ENCODE measurements at places on chromosomes 7 and 10.

GRCh38 chr10:475709-476454 lies 213.6 kb downstream of the DIP2C start:
- no peak for DNase-seq

- DNase-seq = no peak
Measured at GRCh38 chr10:32906595-32906994, 51.4 kb downstream of the ITGB1 start.

DNA sequence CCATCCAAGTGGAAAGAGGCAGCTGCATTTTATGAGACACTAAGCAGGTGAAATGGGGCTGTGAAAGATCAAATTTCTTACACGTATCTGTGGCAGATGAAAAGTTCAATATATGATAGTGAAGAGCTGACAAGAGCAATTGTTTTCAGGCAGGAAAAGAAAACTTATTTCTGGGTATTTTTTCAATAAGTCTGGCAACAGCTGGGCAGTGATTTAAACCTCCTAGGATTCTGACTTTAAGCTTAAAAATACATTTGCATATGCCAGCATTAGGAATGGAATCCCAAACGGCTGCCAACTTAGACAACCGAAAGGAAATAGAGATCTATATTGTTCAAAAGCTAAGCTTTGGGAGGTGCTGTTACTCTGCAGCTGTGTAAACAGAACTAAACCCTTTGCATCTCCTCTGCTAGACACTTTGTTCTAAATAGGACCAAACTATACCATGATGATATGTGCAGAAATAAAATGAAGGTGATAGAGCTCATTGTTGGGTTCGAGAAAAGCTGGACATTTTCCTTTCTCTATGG lies 26.1 kb downstream of the DYNC1I1 start:
- peak; percentile 59 for DNase-seq

GRCh38 chr10:59900048-59900727 lies 6.2 kb downstream of the CCDC6 start:
- DNase-seq = no peak

GRCh38 chr10:33143160-33143728 lies 185.2 kb upstream of the ITGB1 start:
- no peak for DNase-seq

- DNase-seq = no peak
Measured at GRCh38 chr10:76306856-76307255, 875.4 kb downstream of the LRMDA start.

GRCh38 chr10:11017570-11018431 lies at the start of gene CELF2:
CELF2 (plus strand) TSS chr10:11017872; CDS start chr10:11018090, 218 bp downstream.
- DNase-seq = no peak

GRCh38 chr10:5479481-5480161 lies 19.7 kb downstream of the CALML5 start:
- DNase-seq = no peak

DNA sequence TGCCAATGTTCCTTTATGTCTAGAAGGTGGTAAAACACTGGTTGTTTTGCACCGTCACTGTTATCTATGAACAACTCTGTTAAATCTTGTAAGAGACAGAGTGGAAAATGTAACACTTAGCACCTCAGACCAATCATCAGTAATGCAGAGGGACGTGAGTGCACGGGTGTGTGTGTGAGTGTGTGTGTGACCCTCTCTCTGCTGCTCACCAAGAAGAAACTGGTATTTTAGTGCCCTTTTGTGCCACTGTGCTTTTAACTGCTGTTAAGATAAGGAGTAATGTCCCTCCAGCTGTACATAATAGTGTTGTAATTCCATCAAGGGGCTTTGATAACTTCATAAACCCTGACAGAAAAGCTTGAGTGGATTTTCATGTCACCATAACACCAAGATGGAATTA lies 130.1 kb downstream of the CREB5 start:
- no peak for DNase-seq

DNA sequence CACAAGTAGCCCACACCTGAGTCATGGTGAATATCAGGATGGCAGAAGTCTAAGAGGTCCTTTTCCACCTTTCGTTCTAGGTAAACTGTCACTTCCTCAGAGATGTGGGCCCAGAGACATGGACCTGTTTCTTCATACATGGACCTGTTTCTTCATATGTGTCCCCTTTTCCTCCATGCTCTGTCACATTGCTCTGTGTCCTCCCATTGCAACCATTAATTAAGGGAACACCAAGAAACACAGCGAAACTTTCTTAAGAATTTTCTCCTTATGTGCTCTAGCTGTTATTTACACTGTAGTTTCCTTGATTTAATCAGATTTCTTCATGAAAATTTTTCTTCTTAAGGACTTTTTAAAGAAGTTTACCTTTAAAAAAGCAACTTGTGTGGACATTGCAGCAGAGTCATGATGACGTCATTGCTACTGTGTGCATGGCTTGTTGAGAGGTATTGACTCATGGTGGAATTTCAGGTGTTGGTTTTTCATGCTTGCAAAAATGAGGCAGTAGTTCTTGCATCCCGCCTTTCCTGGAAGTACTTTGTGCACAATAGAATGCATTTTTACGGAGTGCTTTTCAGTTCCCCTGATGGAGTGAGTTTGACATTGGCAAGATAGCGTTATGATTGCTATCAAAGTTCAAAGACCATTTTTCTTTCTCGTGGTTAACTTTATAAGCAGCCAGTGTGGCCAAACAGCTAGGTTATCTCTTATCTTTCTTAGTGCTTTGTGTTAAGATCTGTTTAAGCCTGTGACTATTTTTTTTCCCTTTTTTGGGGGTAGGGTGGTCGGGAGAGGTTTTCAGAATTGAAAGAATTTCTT lies 37.7 kb downstream of the CFAP58 start:
- no peak for DNase-seq

- no peak for DNase-seq
Measured at GRCh38 chr10:88494537-88494936, 88.6 kb downstream of the RNLS start.

- DNase-seq = no peak
Measured at GRCh38 chr7:6403907-6404306, 43.8 kb downstream of the DAGLB start.

DNA sequence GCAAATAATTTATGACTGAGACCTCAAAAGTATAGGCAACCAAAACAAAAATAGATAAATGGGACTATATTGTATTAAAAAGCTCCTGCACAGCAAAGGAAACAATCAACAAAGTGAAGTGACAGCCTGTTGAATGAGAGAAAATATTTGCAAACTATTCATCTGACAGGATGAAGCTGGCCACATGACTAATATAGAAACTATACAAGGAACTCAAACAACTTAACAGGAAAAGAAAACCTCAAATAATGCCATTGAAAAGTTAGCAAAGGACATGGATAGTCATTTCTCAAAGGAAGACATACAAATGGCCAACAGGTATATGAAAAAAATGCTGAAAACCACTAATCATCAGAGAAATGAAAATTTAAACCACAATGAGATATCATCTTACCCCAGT lies 245.1 kb downstream of the STK31 start:
- no peak for DNase-seq

DNA sequence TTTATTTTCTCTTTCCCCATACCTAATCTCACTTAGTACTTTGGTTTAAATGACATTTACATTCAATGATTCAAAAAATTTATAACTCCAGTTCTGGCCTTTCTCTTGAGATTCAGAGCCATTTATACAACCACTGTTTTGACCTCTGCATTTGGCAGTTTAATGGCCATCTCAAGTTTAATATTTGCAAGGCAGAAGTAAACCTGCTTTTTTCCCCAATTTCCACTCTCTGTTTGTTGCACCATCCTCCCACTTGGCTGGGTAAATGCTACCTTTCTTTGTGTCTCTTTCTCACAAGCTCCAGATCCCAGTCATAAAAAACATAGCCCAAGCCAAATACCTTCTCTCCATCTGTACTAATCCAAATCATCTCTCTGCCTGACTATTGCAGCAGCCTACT lies 315.2 kb upstream of the MTPN start:
- no peak for DNase-seq

GRCh38 chr10:77836299-77836820 lies 90.2 kb downstream of the DLG5 start:
- DNase-seq = peak; percentile 11

- DNase-seq = no peak
Measured at GRCh38 chr7:151437866-151438516, 1.9 kb downstream of the CRYGN start.

GRCh38 chr7:36161996-36162395 lies 8.9 kb downstream of the EEPD1 start:
- DNase-seq = no peak

- no peak for DNase-seq
Measured at GRCh38 chr7:91660734-91661356, 219.7 kb downstream of the MTERF1 start.

GRCh38 chr10:21753497-21754270 lies 219.7 kb downstream of the MLLT10 start:
- no peak for DNase-seq

- no peak for DNase-seq
Measured at GRCh38 chr7:129351320-129351719, 82.9 kb upstream of the STRIP2 start.

- no peak for DNase-seq
Measured at GRCh38 chr10:72761498-72761897, 69.6 kb downstream of the MCU start.
